ENCODE measurements at places on chromosomes 12 and 14.

- no peak for DNase-seq
These were observed 64.4 kb upstream of the OSBPL8 start for GRCh38 chr12:76623931-76624330.

DNA sequence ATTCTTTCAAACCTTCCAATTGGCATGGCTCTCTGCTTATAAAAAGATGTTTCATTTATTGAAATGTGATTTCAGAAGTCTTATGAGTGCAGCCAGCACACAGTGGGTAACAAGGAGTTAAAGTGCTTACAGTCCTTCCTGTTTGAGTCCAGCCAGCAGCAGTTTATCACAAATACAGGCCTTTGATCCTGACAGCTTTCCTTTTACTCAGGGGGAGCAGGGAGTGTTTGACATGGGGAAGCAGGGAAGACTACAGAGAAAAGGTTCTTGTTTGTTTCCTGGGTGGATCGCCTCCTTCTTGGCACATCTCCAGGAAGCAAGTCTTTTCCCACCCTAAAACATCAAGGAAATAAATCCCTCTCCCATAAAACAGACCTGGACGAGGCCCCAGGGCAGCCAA, 216.1 kb downstream of the MSRB3 start:
- no peak for DNase-seq

DNA sequence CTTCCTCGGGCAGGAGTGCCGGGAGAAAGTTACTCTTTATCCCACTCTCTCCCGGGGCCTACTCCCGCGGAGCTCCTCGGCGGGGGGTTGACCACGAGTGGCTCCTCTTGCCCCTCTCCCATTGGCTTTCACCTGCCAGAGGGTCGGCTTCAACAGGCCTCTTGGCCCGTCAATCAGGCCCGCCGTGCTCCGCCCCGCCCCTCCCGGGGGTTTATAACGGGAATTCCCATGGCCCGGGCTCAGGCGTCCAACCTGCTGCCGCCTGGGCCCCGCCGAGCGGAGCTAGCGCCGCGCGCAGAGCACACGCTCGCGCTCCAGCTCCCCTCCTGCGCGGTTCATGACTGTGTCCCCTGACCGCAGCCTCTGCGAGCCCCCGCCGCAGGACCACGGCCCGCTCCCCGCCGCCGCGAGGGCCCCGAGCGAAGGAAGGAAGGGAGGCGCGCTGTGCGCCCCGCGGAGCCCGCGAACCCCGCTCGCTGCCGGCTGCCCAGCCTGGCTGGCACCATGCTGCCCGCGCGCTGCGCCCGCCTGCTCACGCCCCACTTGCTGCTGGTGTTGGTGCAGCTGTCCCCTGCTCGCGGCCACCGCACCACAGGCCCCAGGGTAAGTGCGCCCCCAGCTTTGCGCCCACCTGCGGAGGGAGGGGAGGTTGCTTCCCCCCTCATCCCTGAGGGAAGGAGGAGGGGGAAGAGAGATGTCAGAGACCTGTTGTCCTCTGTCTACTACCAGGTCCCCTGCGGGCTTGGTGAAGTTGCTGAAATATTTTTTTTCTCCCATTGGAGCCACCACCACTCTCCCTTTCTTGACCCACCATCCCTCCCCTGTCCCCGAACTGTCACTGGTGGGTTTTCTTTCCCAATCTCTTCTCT, at the start of gene SMOC1:
Gene SMOC1 (plus strand): TSS at position 242 of the 869 bp plus-strand sequence. CDS start 263 bp downstream, at position 505.
- no peak for DNase-seq

DNA sequence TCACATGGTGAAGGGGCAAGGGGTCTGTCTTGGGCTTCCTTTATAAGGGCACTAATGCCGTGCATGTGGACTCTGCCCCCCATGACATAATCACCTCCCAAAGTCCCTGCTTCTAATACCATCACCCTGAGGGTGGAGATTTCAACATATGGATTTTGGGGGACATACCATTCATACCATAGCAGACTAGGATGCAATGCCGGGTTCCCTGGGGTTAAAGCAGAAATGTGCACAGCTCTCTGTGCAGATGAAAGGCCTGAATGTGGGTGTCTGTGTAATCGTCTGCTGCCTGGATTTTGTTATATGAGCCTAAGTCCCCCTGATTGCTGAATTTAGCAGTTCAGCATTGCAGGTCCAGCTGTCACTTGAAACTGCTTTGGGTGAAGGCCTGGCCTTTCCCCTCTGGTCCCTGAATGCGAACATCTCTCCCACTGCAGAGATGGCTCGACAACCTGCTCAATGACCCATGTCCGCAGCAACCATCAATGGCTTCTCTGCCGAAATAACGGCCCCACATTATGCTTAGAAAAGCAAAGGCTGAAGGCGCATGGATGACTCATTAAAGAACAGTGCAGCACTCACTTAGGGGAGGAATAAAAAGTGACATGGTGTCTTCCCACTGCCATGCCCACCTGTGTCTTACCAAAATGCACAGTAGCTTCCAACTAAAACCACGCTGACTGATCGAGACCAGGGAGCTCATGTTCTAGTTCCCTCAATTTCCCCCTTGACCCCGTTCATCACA, 286.3 kb downstream of the DPF3 start:
- DNase-seq = no peak

Data from stimulated activated CD4-positive, alpha-beta T cell treated with anti-CD3 and anti-CD28 coated beads, TNF-alpha, amount 100 ng/mL, for 24 hours (primary cell).